ENCODE measurements at places on chromosomes 16 and 17. TPM values are rescaled to one million over a fixed set of nuclear protein-coding genes. Genes with fewer than 3 reads are reported as not detected.

DNA sequence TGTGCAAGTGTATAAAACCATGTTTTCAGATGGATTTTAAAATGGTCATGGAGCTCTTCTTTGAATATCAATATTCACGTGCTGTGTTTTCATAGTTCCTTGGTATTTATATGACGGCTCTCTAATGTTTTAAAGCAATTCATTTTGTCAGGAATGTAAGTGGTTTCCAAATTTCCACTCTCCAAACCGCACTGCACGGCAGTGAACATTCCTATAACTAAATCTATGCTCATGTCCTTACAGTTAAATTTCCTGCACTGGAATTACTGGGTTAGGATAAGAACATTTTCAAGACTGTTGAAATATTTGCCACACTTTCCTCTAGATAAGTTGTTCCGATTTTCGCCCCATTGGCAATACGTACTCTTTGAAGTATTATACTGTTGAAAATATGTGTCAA, 398.9 kb downstream of the PMP22 start:
- no peak overlapping the region for H3K27ac ChIP-seq
- DNase-seq, result no peak
- H3K4me3 ChIP-seq, result no peak overlapping the region
- H3K27me3 ChIP-seq, result peaks cover 6% of the 10 kb centered on the region

- H3K4me1 ChIP-seq, result no peaks in the 10 kb centered on the region
- H3K27me3 ChIP-seq, result no peaks in the 10 kb centered on the region
- no peak for DNase-seq
- peaks cover 16% of the 10 kb centered on the region for H3K36me3 ChIP-seq
- no peak overlapping the region for H3K27ac ChIP-seq
- no peak overlapping the region for H3K4me3 ChIP-seq
Observed at GRCh38 chr17:3610523-3610922, 1.3 kb upstream of the TRPV1 start.

- H3K4me1 ChIP-seq, result no peaks in the 10 kb centered on the region
- DNase-seq, result no peak
- H3K36me3 ChIP-seq, result no peaks in the 10 kb centered on the region
- no peak overlapping the region for H3K27ac ChIP-seq
- H3K4me3 ChIP-seq, result no peak overlapping the region
Observed at GRCh38 chr16:71573387-71574094, 3.4 kb downstream of the TAT start.

CDH8 gene
- 8.0 TPM for total RNA-seq

DNA sequence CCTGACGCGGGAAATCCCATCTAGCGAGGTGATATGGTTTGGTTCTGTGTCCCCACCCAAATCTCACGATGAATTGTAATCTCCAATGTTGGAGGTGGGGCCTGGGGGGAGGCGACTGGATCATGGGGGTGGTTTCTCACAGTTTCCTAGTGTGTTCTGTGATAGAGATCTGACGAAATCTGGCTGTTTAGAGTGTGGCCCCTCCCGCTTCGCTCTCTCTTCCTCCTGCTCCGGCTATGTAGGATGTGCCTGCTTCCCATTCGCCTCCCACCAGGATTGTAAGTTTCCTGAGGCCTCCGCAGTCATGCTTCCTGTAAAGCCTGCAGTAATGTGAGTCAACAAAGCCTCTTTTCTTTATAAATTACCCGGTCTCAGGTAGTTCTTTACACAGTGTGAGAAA, 31.6 kb downstream of the IFT140 start:
- DNase-seq, result no peak
- H3K36me3 ChIP-seq, result peaks cover 23% of the 10 kb centered on the region
- H3K4me1 ChIP-seq, result no peaks in the 10 kb centered on the region
- H3K27me3 ChIP-seq, result no peaks in the 10 kb centered on the region

UNC119 gene
- 40.2 TPM for total RNA-seq
